ENCODE measurements at places on chromosomes 13 and 19.

DNA sequence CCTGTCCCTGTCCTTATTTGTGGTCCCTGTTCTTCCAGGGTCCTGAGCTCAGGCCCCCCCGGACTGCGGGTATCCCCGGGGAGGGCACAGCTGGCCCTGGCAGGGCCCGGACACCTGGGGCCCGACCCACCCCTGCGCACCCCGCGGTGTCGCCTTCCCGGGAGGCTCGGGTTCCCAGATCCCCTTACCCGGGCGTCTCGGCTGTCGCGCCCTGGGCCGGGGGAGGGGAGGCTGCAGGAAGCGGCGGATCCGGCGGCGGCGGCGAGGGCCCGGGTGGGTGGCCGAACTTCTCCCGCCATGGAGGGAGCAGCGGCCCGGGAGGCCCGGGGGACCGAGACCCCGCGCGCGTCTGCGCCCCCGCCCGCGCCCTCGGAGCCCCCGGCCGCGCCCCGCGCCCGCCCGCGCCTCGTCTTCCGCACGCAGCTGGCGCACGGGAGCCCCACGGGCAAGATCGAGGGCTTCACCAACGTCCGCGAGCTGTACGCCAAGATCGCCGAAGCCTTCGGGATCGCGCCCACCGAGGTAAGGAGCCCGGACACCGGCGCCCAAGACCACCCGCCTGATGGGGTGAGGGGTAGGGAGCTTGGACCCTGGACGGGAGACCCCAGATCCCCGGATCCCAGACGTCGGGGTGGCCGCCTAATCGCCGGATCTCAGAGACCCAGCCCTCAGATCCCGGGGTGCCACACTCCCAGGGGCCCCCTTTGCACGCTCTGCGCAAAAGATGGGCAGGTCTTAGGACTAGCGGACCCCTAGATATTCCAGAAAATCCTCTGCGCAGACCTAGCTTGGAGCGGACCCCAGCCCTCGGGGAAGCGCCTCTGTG is at the start of gene GIPC3:
Gene GIPC3 (plus strand): TSS at position 178 of the 826 bp plus-strand sequence. CDS start 120 bp downstream, at position 298.
- peak; percentile 31 for DNase-seq

DNA sequence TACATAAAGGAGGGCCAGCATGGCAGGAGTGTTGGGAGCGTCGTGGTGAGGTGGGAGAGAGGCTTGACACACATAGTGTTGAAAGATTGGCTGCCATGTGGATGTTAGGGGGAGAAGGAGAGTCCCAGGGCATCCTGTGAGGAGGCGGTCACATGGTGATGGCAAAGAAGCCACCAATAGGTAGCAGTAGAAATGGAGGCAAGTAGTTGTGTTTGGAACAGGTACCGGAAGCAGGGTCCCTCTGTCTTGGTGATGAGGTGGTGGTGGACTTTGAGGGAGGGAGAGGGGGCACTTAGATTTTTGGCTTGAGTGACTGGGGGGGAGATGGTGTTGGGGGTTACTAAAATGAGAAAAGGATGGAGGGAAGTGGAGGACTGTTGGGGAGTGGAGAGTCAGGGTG is 193.2 kb upstream of the RNF113B start:
- no peak for DNase-seq

- DNase-seq: no peak
These were observed 3.0 kb downstream of the CBY2 start for GRCh38 chr13:45704854-45705695.

GRCh38 chr13:71773531-71773930 is 93.5 kb downstream of the DACH1 start:
- DNase-seq: no peak

DNA sequence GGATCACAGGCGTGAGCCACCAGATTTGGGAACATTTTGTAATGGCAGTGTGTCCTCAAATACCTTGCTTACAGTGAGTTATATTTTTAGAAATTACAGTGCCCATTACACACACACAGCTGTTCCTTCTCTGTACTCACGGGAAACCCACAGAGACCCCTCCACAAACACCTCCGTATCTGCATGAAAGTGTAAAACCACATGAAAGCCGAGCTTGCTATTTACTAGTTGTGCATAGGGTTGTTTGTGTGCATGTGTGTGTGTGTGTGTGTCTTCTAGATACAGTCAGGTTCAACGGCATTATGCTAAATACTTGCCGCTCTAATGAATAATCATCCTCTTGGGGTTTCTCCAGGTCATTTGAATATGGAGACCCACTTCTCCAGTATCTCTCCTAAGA is 22.3 kb upstream of the LILRA2 start:
- DNase-seq: no peak

GRCh38 chr13:44930963-44931623 is 58.2 kb downstream of the NUFIP1 start:
- DNase-seq: no peak

DNA sequence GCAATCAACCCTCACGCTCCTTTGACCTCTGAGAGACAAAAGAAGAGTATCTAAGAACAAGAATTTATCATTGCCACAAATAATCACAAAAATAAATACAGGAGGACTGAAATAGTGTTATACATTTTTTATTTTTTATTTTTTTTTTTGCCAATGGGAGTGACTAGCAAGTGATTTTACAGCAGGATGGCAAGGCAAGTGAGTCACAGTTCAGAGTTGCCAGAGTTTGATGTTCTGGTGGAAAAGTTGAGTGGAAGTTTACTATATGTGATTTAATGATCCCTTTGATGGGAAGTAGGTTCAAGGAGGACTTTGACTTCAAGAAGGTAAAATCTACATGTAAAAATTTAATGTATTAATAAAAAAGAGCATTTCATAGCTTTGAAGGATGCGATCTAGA is 2691.4 kb downstream of the PCDH9 start:
- no peak for DNase-seq

DNA sequence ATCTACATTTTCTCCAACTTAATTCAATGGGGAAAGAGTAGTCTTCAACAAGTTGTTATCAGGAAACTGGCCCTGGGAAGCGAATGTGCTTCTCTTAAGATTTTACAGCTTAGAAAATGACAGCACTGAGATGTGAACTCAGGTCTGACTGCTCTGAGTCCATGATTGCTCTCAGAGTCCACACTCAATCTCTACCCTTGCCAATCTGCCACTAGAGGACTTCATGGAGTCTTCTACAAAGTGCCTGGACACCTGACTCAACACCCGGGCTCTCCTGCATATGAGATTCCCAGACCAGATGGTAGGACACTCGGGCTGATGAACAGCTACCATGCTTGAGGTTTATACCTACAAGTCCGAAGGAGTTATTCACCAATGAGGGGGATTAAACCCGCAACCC is 74.8 kb downstream of the ABCC4 start:
- peak; percentile 96 for DNase-seq
